AG09319 (cell line): ENCODE measurements at places on chromosomes 3 and 15.

- no peak for DNase-seq
Measured at GRCh38 chr3:44896440-44896839, 22.0 kb downstream of the TGM4 start.

GRCh38 chr3:152621967-152622810 lies 212.7 kb upstream of the P2RY1 start:
- no peak for DNase-seq

- no peak for DNase-seq
Measured at GRCh38 chr3:80232760-80233159, 465.0 kb upstream of the ROBO1 start.

DNA sequence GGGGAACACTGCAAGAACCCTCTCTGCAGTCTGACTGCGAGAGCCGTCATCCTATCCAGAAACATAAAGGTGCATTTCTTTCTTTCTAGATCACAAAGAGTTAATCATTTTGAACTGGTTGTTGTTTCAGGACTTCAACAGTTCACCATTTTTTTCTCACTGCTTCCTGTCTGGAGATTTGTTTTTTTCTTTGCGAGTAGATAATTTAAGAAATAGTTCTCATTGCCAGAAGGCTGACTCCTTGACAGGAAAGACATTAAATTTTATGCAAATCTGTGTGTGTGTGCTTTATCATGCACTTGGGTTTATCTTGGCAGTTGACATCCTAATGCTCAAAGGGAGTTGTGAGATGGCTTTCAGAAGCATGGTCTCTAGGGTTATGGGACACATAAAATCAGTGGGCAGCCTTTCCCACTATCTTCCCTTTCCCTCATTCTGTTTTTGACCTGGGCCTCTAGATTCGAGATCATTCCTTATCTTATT lies 123.5 kb upstream of the TBL1XR1 start:
- DNase-seq: no peak

GRCh38 chr3:5677555-5677954 lies 490.0 kb downstream of the EDEM1 start:
- no peak for DNase-seq
